Hematopoietic multipotent progenitor cell treated with erythropoietin and hydrocortisone succinate and interleukin-3 and kit ligand, for 8 days (in vitro differentiated cells): ENCODE measurements at places on chromosomes 11 and 22.

DNA sequence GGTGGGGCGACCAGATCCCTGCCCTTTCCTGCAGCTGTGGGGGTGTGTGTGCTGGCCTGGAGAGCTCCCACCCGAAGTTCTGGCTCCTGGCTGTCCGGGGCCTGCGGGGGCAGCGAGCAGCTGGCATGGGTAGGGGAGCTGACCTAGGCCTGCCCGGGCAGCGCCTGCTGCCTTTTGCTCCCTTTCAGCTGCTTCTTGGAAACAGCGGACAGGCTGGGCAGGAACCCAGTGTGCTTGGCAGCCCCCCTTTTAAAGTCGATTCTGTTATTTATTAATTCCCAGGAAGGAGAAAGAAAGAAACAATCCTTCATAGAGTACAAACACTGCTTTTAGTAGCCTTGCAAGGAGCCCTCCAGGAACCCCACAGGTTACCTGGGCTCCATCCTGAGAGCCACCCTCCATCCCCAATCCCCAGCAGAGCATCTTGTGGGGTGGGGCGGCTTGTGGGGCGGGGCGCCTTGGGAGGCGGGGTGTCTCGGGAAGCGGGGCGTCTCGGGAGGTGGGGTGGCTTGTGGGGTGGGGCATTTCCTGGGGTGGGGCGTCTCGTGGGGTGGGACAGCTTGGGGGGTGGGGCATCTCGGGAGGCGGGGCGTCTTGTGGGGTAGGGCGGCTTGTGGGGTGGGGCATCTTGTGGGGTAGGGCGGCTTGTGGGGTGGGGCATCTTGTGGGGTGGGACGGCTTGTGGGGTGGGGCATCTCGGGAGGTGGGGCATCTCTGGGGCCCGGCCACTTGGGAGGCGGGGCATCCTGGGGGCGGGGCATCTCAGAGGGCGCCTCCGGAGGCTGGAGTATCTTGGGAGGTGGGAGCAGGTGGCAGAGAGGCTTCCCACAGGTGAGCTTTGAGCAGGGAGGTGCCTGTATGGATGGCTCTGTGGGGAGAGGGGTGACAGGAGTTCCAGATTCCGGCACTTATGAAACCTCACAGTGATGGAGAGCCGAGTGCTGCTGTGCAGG lies 7.0 kb downstream of the CD81 start:
- no peak for DNase-seq

DNA sequence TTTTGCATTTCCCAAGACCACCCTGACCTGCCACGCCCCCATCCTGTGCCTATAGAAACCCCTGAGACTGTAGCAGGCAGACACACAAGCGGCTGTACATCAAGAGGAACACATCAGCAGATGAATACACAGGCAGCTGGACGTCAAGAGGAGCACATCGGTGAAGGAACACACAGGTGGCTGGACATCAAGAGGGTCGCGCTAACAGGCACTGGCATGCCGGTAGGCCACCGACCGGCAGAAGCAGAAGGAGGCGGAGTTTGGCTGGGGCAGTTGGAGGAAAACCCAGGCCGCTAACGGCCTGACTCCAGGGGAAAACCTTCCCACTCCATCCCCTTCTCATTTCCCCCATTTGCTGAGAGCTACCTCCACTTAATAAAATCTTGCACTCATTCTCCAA lies 5.4 kb upstream of the IPO7 start:
- no peak for DNase-seq

DNA sequence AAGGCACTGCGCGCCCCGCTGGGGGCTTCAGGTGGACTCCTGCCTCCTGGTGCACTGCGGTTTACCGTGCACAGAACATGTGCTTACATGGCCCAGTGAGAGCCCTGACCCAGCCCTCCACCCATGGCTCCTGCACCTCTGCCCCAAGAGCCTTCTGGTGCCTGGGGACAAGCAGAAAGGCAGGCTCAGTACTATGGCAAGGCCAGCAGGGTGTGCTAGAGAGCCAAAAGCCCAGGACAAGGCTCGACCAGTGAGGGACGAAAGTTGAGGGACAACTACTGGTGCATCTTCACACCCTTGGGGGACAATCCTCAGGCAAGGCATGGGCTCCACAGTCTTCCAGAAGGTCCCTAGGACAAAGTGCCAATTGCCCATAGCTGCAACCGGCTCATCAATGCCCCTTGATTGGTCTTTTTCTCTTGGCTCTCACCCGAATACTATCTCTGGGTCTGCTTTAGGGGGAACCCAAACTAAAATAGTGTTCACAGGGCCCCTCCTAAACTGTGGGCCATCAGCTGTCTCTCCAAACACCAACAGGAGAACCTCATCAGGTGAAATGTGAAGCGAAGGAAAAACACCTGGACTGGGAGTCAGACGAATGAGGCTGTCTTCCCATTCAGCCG lies 13.5 kb downstream of the PGA5 start:
- peak; percentile 81 for DNase-seq

GRCh38 chr11:38315151-38315550 lies 1717.1 kb upstream of the RAG2 start:
- no peak for DNase-seq

GRCh38 chr11:2574043-2574552 lies 125.7 kb downstream of the KCNQ1OT1 start:
- no peak for DNase-seq

GRCh38 chr11:41113160-41113559 lies 346.3 kb downstream of the LRRC4C start:
- DNase-seq = no peak
